Stimulated activated CD8-positive, alpha-beta memory T cell treated with anti-CD3 and anti-CD28 coated beads, Interleukin-4, amount 100 ng/mL, for 1 hour (primary cell): ENCODE measurements at places on chromosomes 16 and 17.

GRCh38 chr17:4509401-4509800, 10.7 kb downstream of the SPNS2 start:
- no peak for DNase-seq

- no peak for DNase-seq
Measured at GRCh38 chr16:59252317-59252716, 518.2 kb upstream of the GOT2 start.

DNA sequence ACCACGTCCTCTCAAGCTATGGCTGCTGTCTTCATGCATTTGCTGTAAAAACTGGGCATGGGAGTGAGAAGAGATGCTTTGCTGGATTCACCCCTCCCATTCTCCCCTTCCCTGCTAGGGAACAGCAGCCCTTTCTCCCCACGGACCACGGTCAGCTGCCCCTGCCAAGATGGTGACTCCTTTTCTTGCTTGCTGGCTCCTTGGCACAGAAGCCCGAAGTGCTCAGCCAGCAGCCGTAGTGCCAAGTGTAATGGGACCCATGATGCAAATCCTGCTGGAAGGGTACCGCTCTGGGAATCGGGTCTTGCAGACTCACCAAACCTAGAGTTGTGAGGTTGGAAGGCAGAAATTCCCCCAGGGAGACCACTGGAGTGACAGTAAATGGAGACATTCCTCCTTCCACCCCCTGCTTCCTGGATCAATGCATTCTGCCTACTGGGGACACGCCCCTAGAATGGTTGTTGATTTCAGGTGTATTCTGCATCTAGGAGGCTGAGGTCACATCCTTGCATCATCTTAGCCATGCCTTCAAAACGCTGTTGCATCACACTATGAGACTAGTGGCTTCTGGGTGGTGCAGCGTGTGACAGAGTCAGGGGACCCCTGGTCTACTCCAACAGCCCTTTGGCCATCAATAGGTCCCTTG, 63.0 kb upstream of the CBX4 start:
- no peak for DNase-seq

- no peak for DNase-seq
Measured at GRCh38 chr16:14448879-14449278, 181.2 kb downstream of the PARN start.

- no peak for DNase-seq
Measured at GRCh38 chr16:30971298-30971697, 13.7 kb upstream of the HSD3B7 start.

DNA sequence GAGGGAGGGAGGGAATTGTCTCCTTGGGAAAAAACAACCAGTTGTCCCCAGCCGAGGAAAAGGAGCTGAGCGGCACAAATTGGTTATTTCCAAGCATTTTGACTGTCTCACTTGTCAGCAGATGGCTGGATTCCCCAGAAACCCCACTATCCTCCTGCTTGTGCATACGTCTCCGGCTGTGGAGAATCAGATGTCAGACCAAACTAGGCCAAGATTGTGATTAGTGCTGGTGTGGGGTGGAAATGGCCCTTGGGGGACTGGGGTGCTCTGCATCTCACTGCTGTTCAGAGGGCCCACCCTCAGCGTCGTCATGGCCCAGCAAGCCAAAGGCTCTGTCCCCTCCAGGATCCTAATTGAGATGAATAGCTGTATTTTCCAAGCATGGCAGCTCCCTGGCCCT, 131.7 kb upstream of the HSBP1 start:
- DNase-seq = no peak

DNA sequence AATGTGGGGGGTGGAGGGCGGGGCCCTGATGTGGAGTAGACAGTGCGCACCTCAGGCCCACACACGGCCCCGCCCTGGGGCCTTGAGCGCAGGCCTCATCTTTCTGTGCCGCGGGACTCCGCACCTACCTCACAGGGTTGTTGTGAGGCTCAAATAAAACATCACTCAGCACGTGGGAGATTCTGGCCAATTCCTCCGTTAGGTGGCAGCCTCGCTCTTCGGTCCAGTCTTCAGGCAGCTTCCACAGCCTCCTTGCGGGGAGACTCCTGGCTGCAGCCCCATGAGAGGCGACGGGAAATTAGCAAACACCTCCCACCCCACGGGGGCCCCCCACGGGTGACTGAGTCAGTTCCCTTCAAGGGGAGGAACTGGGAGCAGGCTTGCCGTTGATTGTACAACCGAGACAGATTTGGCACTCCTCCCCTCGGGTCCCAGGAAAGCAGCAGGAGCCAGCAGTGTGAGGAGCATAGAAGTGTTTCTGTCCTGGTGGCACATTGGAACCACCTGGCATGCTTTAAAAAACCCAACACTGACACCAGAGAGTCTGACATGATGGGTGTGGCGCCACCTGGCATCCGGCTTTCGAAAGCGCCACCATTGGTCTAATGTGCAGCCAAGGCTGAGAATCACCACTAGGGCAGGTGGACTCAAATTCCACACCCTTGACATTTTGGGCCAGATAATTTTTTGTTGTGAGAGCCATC, 7.6 kb downstream of the MRM1 start:
- no peak for DNase-seq

- DNase-seq = no peak
Measured at GRCh38 chr17:57608369-57609124, 136.6 kb downstream of the CCDC182 start.

DNA sequence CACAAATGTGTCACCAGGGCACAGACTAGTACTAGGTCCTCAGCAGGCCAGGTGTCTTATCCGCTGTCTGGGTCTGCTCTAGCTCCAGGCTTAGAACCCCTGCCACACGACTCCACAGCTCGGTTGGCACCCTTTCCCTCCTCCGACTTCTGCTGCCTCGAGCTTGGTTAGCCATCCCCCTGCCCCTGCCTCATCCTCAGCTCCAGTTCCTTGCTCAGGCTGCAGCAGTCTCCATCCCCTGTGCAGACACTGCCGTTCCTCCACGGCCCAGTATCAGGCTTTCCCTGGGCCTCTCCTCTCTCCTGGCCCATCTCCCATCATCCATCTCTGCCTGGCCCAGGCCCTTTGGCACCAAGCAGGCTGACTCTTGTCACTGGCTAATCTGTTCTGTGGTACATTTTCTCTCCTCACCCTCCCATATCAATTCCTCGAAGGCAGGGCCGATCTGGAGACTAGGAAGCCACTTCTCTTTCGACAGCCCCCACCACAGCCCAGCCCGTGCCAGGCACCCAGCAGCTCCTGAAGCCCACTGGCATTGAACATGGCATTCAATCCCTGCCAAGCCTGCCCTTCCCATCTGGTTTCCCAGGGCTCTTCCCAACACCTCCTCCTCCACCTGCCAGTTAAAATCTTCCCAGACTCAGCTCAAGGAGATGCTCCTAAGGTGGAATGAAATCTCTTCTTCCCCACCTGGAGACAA, 1.4 kb upstream of the GRN start:
- DNase-seq = no peak

GRCh38 chr17:57920916-57921703, 34.1 kb downstream of the CUEDC1 start:
- no peak for DNase-seq

- no peak for DNase-seq
Measured at GRCh38 chr17:82611140-82612058, 36.8 kb downstream of the WDR45B start.

- no peak for DNase-seq
Measured at GRCh38 chr17:82452162-82452561, 1.6 kb upstream of the CYBC1 start.

DNA sequence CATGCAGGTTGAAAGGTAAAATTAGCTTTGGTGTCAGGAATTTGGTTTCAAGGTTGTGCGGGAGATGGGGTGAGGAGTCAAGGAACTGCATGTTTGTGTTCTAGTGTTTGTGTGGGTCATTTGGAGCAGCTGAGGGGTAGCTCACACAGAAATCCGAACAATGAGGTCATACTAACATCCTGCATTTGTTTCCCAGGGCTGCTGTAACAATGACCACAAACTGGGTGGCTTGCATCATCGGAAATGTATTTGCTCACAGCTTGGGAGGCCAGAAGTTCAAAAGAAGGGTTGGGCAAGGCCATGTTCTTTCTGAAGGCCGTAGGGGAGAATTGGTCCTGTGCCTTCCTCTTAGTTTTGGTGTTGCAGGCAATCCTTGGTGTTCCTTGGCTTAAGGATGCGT, 287.4 kb downstream of the HAPSTR1 start:
- DNase-seq = no peak

DNA sequence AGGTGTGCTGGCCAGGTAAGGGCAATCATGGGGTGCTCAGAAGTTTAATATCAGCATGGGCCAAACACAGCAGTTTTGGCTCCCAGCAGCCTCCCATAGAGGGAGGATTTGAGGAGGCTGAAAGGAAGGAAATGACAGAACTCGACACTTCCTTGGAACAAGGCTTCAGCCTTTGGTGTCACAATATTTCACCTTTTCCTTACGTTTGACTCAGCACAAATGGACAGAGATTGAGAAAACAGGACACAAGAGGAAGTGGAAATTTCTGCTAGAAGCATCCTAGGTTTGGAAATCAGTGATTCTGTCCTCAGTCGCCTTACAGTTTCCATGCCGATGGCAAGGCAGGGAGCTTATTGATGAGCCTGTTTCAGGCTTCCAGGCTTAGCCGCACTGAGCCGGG, 181.4 kb downstream of the MAF start:
- no peak for DNase-seq

DNA sequence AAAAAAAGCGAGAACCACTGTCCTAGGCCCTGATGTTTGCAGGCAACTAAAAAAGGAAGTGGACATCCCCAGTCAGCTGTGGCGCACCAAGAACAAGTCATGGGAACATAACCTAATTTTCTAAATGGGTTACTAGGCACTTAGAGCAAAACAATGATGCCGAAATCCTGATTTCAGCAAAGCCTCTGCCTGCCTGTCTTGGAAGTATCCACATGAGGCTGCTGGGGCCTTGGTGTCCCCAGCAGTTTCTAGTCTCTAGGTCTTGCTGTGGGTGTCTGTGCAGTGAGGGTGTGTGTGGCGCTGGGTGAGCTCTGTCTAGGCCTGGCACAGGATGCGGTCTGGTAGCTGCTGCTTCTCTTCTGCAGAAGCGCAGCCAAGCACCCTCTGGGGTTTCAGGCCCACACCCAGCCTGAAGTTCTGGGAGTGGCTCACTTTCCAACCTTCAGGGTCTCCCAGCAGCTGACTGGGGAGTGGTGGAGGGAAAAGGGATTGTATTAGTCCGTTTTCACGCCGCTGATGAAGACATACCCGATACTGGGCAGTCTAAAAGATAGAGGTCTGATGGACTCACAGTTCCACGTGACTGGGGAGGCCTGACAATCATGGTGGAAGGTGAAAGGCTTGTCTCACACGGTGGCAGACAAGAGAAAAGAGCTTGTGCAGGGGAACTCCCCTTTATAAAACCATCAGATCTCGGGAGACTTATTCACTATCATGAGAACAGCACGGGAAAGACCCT, 21.1 kb downstream of the STH start:
- DNase-seq = peak; percentile 33

- no peak for DNase-seq
Measured at GRCh38 chr17:48215583-48216139, 108.1 kb downstream of the SNX11 start.

- no peak for DNase-seq
Measured at GRCh38 chr17:4610656-4611055, 26.3 kb downstream of the SMTNL2 start.

DNA sequence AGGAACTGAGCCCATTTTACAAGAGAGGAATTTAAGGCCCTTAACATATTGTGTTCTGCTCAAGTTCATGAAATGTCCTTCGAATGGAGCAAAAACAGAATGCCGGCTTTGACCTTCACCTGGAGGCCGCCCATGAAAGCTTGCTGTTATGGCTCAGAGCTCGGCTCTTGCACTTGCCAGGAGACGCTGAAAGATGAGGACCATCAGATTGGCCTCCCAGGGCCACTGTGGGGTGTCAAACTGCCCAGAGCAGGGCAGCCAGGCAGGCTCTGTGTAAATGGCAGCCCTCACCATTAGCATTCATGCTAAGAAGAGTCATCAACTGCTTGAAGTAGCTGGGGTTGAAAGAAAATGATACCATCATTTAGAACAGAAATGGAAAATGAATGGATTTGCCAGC, 39.3 kb downstream of the IL21R start:
- no peak for DNase-seq

DNA sequence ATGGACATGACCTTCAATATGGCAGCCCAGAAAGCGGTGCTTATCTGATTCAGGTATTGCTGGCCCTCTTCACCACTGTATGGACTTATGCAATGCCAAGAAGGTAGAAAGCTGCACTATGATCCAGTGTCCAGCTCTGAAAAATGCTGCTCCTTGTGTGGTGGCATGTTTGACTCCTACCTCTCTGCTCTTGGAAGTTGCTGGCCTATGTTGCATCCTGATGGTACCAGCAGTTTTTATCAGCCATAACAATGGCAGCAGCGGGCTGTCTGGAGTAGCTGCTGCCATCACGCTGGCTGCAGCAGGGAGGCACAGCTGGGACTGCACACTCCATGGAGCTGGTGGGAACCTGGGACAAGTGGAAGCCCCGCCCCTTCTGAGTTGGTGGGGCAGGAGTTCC, 53.1 kb upstream of the MED9 start:
- no peak for DNase-seq

- no peak for DNase-seq
Measured at GRCh38 chr17:73155410-73156165, 9.2 kb upstream of the SSTR2 start.

- no peak for DNase-seq
Measured at GRCh38 chr16:907842-908241, 62.9 kb downstream of the LMF1 start.

- DNase-seq = no peak
Measured at GRCh38 chr17:45777388-45777787, 6.7 kb upstream of the CRHR1 start.

GRCh38 chr16:66569827-66570405, 3.7 kb downstream of the CMTM1 start:
- no peak for DNase-seq

DNA sequence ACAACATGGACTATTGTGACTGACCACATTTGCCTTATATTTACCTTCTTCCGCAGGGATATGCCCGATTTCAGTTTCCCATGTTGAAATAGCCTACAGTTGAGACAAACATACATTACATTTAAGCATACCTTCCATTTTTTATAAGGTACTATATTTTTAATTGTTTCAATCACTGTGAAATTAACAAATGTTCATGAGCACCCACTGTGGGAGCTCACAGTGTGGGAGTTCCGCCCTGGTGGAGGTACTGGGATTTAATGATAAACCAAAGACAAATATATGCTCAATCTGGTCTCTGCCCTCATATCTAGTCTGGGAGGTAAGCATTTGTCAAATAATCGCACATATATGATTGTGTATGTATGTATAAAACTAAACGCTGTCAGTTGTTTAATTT, 15.8 kb upstream of the TOX3 start:
- no peak for DNase-seq
